ENCODE measurements at places on chromosomes 16 and 17.

DNA sequence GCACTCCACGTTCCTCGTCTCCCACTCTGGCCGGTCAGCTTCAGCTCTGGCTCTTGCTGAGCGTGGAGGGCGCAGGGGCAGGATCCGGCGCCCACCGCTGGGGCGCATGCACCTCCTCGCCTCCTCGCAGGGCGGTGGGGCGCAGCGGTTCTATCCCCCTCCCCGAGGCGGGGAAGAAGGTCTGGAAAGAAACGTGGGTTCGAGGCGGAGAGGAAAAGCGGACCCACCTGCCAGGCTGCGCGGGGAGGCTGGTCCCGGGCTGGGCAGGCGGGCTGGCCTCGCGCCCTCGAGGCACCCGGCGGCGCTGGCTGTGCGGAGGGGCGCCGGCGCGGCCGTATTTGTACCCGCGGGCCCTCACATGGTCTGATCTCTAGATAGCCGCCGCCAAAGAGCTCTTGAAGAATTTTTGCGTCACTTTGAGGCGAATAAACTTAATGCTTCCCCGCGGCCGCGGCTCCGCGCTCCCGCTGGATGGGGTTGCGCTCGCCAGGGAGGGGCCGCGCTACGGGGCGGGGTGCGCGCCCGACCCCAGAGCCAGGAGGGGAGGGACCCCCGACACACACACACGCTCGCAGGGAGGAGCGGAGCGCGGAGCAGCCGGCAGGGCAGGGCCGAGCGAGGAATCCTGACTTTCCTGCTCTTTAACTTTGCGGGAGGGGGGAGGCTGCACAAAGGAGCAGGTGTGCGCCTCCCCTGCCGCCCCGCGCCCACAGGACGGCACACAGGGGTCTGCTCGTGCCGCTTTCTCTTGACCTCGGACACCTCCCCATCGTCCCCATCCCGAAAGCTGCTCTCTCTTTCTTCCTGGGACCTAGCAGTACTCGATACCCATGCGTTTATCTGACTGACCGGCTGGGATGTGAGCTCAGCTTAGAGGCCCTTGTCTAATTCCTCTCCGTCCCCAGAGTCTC, at the start of gene SLC6A4:
Gene SLC6A4, minus strand, starts transcription at position 312 of the 911 bp plus-strand sequence. CDS start 13,739 bp downstream, outside the sequence.
- no peak for DNase-seq

DNA sequence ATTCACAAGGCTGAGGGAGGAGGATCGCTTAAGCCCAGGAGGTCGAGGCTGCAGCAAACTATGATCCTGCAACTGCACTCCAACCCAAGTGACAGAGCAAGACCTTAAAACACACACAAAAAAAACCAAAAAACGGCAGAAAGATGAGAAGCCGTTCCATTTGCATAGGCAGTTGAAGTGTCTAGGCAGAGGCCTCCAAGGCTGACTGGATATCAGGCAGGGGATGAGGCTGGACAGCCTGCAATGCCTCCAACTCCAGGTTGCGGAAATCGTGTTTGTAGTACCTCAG, 2.0 kb upstream of the FBXL19 start:
- DNase-seq: no peak

DNA sequence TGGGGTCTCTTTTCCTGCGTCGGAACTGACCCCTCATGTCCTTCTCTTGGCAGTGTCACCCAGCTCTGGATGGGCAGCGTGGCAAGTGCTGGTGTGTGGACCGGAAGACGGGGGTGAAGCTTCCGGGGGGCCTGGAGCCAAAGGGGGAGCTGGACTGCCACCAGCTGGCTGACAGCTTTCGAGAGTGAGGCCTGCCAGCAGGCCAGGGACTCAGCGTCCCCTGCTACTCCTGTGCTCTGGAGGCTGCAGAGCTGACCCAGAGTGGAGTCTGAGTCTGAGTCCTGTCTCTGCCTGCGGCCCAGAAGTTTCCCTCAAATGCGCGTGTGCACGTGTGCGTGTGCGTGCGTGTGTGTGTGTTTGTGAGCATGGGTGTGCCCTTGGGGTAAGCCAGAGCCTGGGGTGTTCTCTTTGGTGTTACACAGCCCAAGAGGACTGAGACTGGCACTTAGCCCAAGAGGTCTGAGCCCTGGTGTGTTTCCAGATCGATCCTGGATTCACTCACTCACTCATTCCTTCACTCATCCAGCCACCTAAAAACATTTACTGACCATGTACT, 13.2 kb downstream of the IGFBP4 start:
- DNase-seq: no peak

DNA sequence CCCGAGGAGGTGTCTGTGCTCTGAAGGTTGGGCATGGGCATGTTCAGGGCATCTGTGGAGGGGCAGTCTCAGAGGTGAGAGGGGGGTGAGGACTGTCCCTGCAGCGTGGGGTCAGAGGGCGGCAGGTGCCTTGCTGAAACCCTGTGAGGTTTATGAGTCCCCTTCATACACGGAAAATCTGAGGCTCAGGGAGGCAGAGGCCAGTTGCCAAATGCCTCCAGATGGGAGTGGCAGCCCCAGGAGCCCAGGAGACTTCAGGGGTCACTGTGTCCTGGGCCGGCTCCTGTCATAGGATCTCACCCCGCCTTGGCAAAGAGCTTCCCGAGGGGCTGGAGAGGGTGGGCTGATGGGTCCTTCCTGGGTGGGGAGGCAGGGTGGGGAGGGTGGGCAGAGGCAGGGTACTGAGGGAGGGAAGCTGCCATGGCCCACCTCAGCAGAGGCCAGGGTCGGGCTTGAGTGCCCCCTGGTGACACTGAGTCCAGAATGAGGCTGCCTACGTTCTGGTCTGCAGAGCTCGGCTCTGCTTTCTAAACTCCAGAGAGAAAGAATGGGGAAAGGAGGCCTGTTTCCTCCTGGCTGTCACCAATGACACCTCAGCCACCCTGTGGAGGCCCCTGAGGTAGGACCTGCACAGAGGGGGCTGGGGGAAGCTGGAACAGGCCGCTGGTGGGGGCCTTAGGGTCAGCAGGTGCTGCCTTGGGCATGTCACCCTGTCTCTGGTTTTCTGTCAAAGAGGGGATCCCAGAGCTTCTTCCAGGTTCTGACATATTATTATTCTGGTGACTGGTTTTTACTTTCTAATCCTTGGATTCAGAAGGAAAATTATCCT, 1.1 kb downstream of the LGALS9 start:
- no peak for DNase-seq

DNA sequence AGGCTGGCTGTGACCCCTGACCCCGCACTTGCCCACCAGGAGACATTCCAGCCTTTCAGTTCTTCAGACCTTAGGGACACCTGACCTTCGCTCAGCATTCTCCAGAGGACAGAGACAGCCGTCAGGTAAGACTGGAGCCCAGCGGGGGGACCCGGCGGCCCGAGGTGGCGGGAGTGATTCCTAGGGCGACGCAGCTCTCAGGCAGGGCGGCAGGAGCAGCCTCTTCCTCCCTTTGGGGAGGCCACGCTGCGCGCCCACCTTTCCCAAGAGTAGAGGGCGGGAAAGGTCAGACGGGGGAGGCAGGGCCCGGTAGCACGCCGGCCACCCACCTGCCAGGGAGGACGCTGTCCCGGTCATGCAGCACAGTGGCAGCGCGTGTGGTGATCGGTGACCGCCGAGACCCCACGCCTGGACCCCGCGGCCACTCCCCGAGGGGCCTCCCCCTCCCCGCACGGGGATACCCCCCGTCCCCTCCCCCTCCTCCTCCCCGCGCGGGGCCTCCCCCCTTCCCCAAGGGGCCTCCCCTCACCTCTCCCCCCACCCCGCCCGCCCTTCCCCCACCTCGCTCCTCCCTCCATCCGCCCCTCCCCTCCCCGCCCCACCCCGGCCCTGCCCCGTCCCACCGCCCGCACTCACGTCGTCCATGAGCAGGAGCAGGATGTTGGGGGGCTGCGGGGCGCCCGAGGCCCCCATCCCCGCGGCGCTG, 472 bp downstream of the GALNS start:
- DNase-seq: no peak

DNA sequence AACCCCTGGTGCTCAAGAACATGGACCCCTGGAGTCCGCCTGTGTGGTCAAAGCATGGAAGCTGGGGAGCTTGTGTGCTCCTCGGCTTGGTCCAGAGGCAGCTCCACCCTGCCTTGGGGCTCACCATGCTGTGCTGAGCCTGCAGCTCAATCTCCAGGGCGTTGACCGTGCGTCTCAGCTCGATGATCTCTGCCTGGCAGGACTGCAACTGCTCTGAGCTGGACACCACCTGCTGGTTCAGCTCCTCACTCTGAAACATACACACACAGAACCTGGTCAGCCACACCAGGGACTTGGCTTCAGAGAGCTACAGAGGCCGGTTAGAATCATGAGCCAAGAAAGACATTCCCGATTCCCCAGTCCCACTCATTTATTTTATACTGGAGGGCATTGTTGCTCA, 2.7 kb downstream of the KRT35 start:
- DNase-seq: no peak

GRCh38 chr16:8230497-8230896, 359.8 kb downstream of the TMEM114 start:
- DNase-seq: no peak

- peak; percentile 90 for DNase-seq
Measured at GRCh38 chr16:87387942-87388817, 4.0 kb upstream of the MAP1LC3B start.

DNA sequence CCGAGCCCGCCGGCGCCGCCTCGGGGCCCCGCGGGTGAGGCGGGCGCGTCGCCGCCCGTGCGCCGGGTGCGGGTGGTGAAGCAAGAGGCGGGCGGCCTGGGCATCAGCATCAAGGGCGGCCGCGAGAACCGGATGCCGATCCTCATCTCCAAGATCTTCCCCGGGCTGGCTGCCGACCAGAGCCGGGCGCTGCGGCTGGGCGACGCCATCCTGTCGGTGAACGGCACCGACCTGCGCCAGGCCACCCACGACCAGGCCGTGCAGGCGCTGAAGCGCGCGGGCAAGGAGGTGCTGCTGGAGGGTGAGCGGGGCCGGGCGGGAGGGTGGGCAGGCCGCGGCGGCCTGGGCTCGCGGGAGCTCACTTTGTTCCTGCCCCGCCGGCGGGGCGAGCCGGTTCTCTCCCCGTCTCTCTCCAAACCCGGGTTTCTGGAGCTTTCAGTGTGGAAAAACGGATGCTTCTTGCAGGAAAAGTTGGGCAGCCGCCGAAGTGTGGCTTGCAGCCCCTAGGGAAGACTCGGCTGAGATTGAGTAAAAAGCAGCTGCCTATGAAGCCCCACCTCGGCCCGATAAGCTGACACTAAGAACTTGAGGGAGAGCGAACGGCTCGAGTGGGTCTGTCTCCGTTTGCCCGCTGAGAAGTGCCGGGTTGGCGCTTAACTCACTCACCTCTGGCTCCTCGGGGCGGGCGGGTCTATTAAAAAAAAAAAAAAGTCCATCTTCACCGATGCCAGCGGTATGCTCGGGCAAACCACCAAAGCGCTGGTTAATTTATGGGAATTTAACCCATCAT, 677 bp downstream of the SNTB2 start:
- no peak for DNase-seq

DNA sequence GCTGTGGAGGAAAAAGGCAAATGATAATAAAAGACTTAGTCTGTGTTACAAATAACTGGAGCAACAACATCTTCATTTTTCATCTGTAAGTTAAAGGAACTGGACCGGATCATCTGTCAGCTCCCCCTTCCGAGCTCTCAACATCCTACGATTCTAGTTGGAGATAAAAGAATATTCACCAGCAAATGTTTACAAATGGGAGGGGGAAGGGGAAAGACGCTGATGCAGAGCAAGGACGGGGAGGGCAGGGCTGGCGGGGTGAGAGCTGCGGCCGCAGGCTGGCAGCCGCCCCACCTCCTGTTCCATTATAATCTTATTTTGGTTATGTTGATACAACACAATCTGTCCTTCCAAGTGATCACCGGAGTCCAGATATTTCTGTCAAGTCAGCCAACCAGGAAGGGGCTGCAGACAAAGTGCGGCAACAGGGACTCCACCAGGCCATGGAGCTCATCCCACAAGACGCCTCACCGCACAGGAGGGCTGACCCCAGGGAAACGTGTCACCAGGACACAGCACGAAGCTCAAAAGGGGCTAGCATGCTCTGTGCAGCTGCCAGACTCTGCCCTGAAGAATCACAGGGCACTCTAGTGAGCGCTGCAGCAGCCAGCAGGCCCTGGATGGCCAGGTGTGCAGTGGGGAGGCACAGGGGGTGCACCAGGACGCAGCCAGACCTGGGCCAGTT, 19.7 kb downstream of the FBXO31 start:
- no peak for DNase-seq

DNA sequence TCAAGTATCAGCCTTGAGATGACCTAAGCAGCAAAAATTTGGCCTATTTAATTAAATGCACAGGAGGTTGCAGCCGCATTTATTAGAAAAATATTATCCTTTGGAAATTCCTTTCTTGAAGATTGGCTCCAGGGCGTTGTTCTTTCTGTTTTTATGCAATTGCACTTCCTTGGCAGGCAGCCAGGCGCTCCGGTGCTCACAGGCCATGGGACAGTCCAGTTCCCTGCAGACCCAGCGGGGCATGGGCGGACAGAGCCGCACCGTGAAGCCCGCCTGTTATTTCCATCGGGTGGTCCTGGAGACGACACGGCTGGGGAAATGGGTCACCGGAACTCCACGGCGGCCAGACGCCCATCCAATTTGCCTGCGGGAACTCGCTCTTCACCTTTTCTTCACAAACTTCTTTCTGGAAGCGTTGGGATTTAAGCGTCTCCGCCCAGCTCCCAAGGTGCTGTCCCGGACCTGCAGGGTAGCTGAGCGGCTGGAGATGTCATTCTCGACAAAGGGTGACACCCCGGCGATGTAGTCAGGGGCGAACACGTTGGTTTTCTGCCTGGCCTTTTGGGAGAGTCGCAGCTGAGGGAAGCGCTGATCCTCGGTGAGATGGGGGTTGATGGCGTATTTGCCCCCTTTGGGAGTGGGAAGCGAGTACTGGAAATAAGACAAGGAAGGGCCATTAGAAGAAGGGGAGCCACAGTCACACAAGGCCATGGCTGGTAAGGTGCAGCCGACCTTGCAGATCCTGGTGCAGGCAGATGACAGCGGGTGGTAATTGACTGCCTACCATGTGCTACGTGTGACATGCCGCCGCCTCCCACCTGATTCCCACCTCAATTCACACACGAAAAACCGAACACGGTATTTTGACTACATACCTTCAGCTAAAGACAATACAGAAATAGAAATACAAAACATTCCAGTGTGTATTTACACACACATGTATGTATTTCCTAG, 12.5 kb downstream of the NOB1 start:
- no peak for DNase-seq

DNA sequence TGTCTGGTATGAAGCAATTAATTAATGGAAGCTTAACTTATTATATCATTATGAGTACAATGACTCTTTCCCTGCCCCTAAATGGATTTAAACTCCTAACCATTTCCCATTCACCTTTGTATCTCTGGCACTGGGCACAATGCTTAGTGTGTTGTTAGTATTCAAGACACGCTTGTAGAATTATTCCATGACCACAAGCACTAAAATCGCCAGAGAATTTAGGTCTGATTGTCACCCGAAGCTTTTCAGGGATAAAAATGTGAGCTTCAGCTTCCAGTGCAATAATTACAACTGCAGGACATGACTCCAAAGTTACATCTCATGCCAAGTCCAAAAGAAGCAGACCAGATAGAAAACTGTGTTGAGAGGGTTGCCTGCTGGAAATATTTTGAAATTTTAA, 101.6 kb downstream of the CDH8 start:
- DNase-seq: no peak

- no peak for DNase-seq
Measured at GRCh38 chr17:72406498-72406897, 285.7 kb downstream of the SOX9 start.

DNA sequence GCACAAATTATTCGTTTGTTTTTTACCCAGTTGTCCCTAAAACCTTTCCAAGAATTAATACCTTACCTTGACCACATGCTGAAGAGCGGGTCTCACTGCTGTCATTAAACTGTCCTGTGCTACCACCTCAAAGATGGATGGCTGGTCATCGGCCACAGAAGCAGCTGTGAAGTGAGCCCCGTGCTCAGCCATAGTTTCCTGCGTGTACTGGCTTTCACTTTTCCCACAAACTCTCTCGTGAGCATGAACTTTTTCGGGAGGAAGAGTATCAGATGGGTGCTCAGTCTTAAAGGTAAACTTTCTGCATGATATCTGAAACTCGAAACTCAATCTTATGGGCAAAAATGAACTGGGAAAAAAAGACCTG, 558 bp downstream of the PEX12 start:
- no peak for DNase-seq
